ENCODE measurements at places on chromosomes 5 and 9. TPM values are rescaled to one million over a fixed set of nuclear protein-coding genes. Genes with fewer than 3 reads are reported as not detected.

The ESM1 gene
- polyA plus RNA-seq: 15.6 TPM

The WDR38 gene
- 0.24 TPM for polyA plus RNA-seq

The FRMPD1 gene
- 0.81 TPM for polyA plus RNA-seq

The SLC6A19 gene
- 77.6 TPM for polyA plus RNA-seq

The PLAC8L1 gene
- 0.82 TPM for polyA plus RNA-seq

All from right renal cortex interstitium (tissue), 3 donors.